Endodermal cell (in vitro differentiated cells): ENCODE measurements at places on chromosomes 7 and 10. TPM values are rescaled to one million over a fixed set of nuclear protein-coding genes. Genes with fewer than 3 reads are reported as not detected.

The SFXN3 gene
- total RNA-seq, result 1.7 to 3.1 TPM (median 2.1 TPM) in 3 replicates

DNA sequence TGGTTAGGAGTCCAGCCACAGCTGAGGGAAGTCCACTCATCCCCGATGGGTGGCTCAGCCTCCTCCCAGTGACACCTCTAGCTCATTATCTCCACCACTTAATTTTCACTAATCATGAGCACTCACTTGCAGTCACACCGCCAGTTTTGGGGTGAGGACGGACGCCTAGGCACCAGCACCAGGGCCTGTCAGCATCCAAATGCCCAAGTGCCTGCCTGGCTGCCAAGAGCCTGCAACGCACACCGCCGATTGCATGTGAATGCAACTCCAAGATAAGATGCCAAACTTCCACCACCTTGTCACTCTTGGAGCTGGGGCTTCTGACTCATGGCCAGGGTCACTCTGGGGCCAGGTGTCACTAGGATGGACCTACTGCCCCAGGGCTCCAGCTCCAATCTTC, 24.4 kb upstream of the SMARCD3 start:
- DNase-seq, result peak; percentile 42
- H3K4me3 ChIP-seq, result no peak overlapping the region
- H3K4me1 ChIP-seq, result no peaks in the 10 kb centered on the region

DNA sequence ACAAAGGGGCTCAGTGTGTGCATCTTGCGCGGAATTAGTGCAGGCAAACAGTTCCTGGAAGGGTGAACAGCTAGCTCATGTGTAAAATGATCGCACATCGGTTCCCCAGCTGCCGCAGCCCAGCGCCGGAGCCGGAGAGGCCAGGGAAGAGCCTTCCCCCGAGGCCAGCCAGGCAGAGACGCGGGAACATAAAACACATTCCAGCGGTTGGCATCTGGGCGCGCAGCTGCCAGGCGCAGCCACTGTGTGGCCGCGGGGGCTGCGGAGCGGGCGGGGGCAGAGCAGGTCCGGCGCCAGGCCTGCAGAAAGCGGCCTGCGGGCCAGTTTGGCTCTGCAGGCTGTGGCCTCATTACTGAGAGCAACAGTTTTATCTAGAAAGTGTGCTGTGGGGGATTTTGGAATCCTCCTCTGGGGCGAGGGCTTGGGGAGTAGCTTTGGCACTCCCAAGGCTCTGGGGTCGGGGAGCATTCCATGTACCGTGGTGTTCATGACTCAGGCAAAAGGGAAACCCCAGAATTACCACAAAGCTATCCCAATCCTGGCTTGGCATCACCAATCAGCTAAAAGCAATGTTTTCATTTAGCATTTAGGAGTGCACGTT, 74.3 kb downstream of the SAMD9 start:
- DNase-seq, result peak; percentile 76
- H3K4me3 ChIP-seq, result no peak overlapping the region
- no peaks in the 10 kb centered on the region for H3K4me1 ChIP-seq

The UCMA gene
- total RNA-seq, result not detected in 2 replicates

GRCh38 chr10:19654576-19654975, 161.7 kb upstream of the PLXDC2 start:
- H3K4me1 ChIP-seq, result no peaks in the 10 kb centered on the region
- H3K27me3 ChIP-seq, result no peaks in the 10 kb centered on the region
- H3K36me3 ChIP-seq, result no peaks in the 10 kb centered on the region
- H3K27ac ChIP-seq, result no peak overlapping the region

The ZFAND2A gene
- total RNA-seq, result 15.4 to 21.9 TPM (median 17.1 TPM) in 3 replicates

DNA sequence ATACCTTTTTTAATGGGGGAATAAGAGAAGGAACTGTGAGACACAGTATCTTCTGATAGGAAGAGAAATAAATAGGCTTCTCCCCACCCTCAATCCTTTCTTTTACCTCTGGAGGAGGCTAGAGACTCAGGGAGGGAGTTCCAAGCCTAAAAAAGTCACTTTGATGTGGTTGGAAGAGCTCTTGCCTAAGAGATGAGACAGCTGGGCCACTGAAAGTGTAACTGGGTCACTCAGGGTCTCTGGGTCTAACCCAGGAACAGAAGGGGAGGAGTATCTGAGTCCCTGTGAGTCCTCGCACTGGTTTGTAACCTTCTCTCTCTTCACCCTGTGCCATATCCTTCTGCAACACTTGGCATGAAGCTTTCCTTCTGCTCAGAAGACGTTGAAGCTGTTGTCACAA, 222.9 kb upstream of the AGK start:
- no peaks in the 10 kb centered on the region for H3K36me3 ChIP-seq
- H3K27ac ChIP-seq, result no peak overlapping the region
- no peaks in the 10 kb centered on the region for H3K4me1 ChIP-seq
- H3K27me3 ChIP-seq, result no peaks in the 10 kb centered on the region
- no peak overlapping the region for H3K4me3 ChIP-seq

The CLEC5A gene
- not detected in 2 replicates for total RNA-seq

- no peaks in the 10 kb centered on the region for H3K36me3 ChIP-seq
- H3K4me3 ChIP-seq, result no peak overlapping the region
- peaks cover 21% of the 10 kb centered on the region for H3K27me3 ChIP-seq
- H3K27ac ChIP-seq, result no peak overlapping the region
- H3K4me1 ChIP-seq, result no peaks in the 10 kb centered on the region
- no peak for DNase-seq
These were observed 59.5 kb upstream of the TM9SF3 start for GRCh38 chr10:96646301-96646700.

- peaks cover 21% of the 10 kb centered on the region for H3K36me3 ChIP-seq
- peaks cover 5% of the 10 kb centered on the region for H3K4me1 ChIP-seq
- no peak overlapping the region for H3K4me3 ChIP-seq
- H3K27ac ChIP-seq, result no peak overlapping the region
- H3K27me3 ChIP-seq, result no peaks in the 10 kb centered on the region
These were observed 55.3 kb downstream of the REEP3 start for GRCh38 chr10:63576501-63576900.

- H3K27me3 ChIP-seq, result no peaks in the 10 kb centered on the region
- no peak for DNase-seq
- H3K27ac ChIP-seq, result no peak overlapping the region
- no peaks in the 10 kb centered on the region for H3K4me1 ChIP-seq
These were observed 168.0 kb upstream of the PRKCQ start for GRCh38 chr10:6748029-6748428.

DNA sequence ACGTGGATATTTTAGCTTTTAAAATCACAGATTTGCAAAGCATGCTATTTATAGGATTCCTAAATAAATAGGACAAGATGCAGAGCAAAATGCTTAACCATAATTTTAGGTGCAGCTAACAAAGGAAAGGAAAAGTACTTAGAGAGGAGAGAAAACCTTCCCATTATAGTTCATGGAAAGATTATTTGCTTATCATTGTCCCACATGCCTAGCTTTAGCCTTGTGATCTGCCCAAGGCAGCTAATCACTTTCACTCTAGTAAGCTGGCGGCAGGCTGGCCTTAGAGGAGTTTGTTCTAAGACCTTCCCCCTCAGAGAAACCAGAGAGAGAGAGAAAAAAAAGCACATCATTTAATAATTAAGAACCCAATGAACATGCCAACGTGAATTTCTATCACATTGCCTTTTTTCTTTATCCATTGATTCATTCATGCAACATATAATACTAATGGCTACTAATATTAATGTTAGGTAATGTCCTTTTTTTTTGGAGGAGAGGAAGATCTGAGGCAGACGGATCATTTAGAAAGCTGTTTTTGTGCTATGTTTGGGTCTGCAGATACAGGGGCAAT, 274.6 kb downstream of the ARL4A start:
- no peaks in the 10 kb centered on the region for H3K4me1 ChIP-seq
- DNase-seq, result no peak
- peaks cover 21% of the 10 kb centered on the region for H3K27me3 ChIP-seq

DNA sequence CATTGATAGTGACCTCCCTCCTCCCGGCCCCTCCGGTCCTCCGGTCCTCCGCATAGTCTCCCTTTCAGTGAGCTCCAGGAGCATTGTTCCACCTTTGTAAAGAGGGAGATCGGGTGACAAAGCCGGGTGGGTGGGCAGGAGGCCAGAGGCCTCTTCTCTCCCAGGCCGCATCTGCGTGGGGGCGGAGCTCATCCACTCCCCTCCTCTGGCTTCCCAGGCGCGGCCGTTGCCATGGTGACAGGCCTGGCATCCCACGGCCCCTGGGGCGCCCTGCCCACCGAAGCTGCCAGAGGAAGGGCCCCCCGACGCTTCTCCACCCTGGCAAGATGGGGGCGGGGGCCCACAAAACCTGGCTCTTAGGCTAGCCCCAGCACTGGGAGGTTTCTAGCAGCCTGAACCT, 4.4 kb upstream of the FZD9 start:
- H3K36me3 ChIP-seq, result no peaks in the 10 kb centered on the region
- no peak overlapping the region for H3K4me3 ChIP-seq
- no peaks in the 10 kb centered on the region for H3K4me1 ChIP-seq
- H3K27ac ChIP-seq, result peak overlapping the region; percentile 94

- no peaks in the 10 kb centered on the region for H3K4me1 ChIP-seq
- H3K27ac ChIP-seq, result no peak overlapping the region
- H3K36me3 ChIP-seq, result no peaks in the 10 kb centered on the region
- no peak overlapping the region for H3K4me3 ChIP-seq
- H3K27me3 ChIP-seq, result no peaks in the 10 kb centered on the region
These were observed 73.4 kb downstream of the AHR start for GRCh38 chr7:17371671-17372524.

DNA sequence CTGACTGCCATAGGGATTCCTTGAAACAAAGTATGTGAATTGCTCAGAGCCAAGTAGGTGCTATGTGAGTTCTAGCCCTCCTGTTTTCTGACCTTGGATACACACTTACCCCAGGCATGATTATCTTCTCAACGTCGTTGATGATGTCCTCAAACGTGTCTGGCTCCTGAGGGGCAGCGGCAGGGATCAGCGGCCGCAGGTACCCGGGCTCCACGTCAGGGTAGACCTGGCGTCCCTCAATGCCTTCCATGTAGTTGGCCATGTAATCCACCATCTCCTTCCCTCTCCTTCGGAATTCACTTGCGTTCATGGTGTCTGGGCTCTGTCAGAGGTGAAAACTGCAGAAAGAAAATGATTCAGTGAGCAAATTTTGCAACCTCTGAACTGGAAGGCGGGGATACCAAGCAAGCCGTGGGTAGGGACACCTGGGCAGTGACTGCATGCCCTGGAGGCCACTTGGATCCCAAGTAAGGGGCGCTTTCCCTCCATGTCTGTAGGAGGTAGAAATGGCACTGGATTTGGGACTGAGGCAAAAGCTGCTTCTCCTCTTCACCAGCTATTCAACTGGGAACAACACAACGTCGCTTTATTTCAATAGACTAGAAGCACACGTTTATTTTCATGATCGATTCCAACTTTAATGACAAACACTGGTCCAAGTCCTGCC, 21.3 kb downstream of the DDC start:
- H3K27ac ChIP-seq, result no peak overlapping the region
- H3K36me3 ChIP-seq, result no peaks in the 10 kb centered on the region
- no peaks in the 10 kb centered on the region for H3K4me1 ChIP-seq
- no peak overlapping the region for H3K4me3 ChIP-seq
- no peaks in the 10 kb centered on the region for H3K27me3 ChIP-seq

The PDGFA gene
- 11.4 to 13.6 TPM (median 11.9 TPM) in 3 replicates for total RNA-seq

The CDH23 gene
- total RNA-seq, result 1.8 to 4.2 TPM (median 2.5 TPM) in 3 replicates

DNA sequence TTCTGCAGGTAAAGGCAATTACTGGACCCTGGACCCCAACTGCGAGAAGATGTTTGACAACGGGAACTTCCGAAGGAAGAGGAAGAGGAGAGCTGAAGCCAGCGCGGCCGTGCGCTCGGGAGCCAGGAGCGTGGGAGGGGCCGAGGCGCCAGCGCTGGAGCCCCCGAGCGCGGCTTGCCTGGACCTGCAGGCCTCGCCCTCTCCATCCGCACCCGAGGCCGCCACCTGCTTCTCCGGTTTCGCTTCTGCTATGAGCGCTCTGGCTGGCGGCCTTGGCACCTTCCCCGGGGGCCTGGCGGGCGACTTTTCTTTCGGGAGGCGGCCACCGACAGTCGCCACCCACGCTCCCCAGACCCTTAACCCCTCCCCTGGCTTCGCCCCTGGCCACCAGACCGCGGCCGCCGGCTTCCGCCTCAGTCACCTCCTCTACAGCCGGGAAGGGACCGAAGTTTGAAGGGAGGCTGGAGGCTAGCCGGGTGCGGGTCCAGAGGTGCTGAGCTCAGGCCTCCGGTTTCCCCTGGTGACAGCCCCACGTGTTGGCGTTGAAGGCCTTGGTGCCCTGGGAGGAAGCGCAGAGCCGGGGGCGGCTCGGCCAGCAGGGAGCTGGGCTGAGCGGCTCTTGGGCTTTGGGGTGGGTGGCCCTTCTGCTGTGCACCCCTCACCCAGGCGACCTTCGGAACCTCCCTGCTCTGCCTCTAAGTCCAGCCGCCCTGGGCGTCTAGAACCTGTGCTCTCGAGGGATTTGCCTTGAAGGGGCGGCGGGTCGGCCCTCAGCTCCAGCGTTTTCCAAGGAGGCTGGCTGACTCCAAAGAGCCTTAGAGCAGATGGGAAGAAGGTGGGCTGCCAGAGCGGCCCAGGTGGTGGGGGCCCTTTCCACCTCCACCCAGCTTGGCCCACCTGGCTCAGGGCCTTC, 1.8 kb downstream of the FOXI2 start:
- no peak overlapping the region for H3K27ac ChIP-seq
- H3K4me1 ChIP-seq, result no peaks in the 10 kb centered on the region
- peaks cover 97% of the 10 kb centered on the region for H3K27me3 ChIP-seq
- H3K4me3 ChIP-seq, result no peak overlapping the region
- peak; percentile 73 for DNase-seq
- H3K36me3 ChIP-seq, result no peaks in the 10 kb centered on the region

DNA sequence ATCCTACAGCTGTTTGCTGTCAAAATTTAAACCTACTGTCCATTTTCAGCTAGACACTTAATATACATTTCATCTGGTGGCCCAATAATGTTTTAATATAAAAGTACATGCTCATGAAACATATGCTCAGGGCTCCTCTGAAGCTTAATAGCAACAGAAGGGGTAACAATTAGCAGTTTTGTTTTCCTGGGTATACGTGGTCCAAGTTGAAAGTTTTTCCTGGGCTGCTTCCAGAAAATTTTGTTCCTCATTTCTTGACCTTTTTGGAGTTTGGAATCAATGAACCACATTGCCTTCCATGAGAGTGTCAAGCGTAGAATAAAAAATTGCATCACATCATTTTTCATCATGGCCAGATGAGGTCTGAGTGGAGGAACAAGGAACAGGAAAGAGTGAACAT, 537.3 kb upstream of the MGMT start:
- no peaks in the 10 kb centered on the region for H3K27me3 ChIP-seq
- no peak overlapping the region for H3K4me3 ChIP-seq
- H3K4me1 ChIP-seq, result no peaks in the 10 kb centered on the region
- H3K27ac ChIP-seq, result no peak overlapping the region
- H3K36me3 ChIP-seq, result no peaks in the 10 kb centered on the region
- DNase-seq, result no peak
